ENCODE measurements at places on chromosomes 7 and 10.

- DNase-seq, result no peak
These were observed 65.2 kb downstream of the ATE1 start for GRCh38 chr10:121862649-121863048.

GRCh38 chr10:50538555-50539398, 85.0 kb downstream of the SGMS1 start:
- no peak for DNase-seq

DNA sequence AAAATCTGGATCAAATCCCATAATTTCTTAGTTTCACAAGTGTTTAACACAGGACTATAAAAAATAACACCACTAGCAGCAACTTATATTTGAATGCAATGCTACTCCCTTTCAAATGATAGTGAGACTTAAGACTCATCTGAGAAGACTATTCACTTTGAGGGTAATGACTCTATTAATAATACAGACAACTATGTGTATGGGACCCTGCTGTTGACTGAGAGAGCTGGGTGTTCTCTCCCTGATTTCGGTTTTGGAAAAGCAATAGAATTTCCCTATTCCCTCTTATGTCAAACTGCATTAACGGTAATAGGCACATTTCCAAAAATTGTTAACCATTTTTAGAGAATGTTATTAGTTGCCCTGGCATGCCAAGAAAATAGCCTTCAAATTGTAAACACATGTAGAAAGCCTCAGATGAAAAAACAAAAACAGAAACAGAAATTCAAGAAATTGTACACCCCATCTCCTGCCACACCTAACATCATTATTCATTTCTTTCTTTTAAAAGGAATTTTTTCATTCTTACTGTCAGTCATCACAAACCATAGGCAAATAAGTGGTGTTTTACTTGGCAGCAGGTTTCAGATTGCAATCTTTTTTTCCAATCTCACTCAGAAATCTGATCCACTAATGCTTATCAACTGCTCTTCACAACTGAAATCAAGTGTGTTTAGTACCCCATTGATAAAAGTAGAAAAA, 153.7 kb downstream of the TFPI2 start:
- DNase-seq, result no peak

DNA sequence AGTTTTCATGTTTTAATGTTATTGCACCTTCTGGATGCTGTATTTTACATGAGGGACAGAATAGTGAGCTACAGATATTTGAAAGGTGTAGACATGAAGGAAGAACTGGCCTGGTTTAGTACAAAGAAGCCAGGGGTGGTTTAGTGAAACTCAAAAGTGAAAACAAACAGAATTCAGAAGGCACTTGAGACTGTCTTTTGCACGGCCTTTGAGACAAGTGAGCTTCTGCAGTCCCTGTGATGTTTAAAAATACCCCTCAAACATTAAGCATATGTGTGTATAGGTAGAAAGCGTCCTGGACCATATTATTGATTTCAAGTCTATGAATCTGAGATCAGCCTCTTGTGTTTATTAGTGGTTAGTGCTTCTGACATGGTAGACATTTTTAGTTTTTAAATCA, 118.9 kb downstream of the CDK14 start:
- DNase-seq, result no peak

All from T-helper 22 cell (primary cell).